ENCODE measurements at places on chromosomes 7 and 10.

DNA sequence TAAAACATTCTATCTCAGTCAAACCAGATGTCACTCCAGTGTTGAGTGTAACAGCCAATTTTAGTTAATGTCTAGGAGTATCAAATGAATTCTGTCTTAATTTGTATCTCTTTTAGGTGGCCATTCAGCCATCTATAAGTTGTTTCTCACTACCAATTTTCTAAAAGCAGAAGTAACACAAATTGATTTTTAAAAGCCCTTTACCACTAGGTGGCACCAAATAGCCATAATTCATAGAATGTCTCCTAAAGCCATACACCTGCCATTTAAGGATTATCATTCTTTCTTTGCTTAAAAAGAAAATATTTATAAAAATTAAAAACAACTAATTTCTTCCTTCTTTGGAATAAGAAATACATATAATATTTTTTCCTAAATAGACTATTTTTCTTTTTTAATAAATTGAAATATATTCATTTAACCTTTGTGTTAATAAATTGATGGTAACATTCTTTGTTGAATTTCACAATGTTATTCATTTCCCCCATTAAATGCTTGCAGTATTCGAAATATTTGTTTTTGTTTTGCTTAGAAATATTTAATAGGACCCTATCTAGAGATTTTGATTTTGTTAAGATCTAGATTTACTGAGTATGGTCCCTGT is 107.8 kb upstream of the PPP1R3A start:
- DNase-seq: no peak

DNA sequence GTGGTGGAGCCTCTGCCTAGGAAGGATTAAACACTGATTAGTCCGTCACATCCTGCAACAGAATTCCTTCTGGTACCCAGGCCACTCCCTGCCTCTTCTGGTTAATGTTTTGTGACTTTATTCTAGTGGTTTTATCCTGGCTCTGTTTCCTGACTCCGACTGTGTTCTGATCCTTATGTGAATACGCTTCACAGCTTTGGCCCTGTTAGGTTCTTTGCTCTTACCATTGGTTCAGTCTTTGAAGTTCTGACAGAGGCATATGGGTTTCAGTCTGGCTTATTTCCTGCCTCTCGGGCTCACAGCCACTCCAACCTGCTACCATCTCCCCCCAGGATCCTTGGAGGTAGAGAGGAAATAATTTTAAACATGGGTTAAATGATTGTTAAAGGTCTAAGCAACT is 23.2 kb upstream of the FGL2 start:
- no peak for DNase-seq

DNA sequence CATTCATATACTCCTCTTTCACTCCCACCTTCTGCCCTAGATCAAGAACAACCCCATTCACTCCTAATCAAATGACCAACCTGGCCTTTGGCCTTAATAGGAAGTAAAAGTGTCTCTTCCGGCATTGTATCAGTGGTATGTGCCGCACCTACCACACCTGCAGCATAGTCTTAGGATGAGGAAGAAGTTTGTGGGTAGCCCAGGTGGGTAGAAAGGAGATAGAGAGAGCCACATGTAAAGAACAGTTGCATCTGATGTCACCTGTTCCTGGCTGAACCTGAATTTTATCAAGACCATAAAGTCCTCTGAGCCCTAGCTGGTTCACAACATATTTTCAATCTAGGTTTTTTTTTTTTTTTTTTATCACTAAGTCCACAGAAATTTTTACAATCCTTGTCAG is 55.5 kb upstream of the PTPN12 start:
- no peak for DNase-seq

- no peak for DNase-seq
These were observed 619.6 kb downstream of the PARD3 start for GRCh38 chr10:34195364-34196057.

DNA sequence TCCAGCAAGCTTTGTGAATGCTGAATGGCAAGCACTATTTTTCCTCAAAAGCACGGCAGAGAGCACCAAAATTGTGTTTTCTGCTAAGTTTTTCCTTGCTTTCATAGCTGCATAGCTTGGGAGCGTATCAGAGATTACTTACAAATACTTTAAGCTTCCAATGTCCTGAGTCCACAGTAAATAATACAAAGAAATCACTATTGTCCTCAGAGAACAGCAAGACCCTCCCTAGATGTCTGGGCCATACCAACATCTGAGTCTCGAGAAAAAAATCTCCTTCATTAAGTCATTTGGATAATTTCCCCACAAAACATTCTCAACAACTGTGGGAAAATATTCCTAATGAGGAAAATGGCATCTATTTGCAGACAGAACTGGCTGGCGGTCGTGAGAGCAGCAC is 41.7 kb downstream of the SGMS1 start:
- DNase-seq: no peak

- DNase-seq: no peak
These were observed 2.5 kb downstream of the SCRN1 start for GRCh38 chr7:29987083-29987482.

- no peak for DNase-seq
These were observed 30.0 kb downstream of the STEAP4 start for GRCh38 chr7:88276605-88277153.

DNA sequence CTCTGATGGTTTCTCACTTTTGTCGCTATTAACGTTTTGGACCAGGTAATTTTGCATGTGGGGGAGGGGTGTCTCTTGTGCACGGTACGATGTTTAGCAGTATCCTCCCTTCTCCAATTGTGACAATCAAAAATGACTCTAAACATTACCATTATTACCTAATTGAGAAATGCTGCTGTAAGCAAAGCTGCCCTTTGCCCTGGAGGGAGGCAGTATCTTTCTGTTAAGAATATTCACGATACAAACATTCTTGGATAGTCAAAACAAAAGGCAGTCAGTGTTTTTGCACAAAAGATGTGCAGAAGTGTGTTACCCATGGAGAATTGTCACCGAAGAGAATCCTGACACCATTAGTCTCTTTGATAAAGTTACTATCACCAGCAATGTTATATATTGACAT is 9.6 kb downstream of the MALSU1 start:
- DNase-seq: no peak

DNA sequence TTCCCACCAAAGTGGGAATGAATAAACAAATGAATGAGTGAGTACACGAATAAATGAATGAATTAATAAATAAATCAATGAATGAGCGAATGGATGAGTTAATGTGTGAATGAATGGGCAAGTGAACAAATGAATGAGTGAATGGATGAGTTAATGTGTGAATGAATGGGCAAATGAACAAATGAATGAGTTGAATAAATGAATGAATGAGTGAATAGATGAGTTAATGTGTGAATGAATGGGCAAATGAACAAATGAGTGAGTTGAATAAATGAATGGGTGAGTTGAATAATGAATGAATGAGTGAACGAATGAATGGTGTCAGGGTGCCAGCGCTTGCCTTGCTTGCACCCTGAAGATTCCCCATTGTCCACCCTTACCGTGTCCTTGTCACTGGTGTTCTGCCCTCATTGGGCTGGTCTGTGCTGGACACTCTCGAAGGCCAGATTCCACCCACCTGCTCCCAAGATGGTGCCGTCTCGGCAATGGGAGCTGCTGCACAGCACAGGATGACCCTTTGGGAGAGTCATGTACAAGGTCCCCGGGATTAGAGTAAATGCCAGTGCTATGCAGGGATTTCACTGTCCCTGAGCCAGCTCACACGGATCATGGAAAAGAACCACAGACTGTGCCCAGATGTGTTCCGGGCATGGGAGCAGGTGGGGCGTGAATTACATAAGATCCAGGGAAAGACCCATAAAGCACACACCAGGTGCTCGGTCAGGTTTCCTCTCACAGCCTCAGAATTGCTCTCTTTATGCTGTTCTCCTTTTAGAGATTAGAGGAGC is 83.2 kb downstream of the CAMK1D start:
- no peak for DNase-seq

GRCh38 chr10:49177391-49178355 is 10.5 kb downstream of the TMEM273 start:
- peak; percentile 56 for DNase-seq

DNA sequence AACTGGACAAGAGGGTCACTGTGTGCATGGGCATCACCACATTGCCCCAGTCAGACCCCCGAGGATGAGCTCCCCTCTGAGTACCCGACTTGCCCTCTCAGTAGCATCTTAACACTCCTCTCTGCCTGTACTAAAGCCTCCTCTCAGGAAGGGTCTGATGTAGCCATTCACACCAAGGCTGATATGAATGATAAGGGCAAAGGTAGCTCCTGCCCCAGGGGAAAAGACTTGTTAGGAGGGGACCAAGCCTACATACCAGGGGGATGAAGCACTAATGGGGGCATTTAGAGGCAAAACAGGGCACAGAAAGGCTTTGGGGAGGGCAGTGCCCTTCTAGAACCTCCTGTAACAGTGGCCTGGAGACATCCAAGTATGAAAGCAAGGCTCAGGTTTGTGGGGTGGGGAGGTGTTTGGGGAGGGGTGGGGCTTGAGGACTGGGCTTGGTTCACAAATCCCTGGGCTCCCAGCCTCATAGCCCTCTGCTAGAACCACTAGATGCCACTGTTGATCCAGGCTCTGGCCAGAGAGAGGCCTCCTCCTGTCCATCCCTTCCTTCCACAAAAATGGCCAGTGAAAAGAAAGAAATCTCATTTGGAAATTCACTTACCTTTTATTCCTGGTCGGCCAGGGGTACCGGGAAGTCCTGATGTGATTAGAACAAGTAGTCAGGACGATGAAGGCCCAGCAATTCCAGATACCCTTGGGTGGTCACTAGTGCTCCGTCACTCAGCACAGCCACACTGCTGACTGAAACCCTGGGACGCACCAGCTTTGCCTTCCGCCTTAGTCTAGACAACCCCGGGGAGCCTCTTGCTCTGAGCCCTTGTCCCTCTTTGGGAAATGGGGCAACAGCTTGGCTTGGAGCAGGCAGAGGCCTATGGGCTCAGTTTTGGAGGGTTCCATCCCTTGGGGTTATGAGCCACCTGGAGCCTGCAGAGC is 40.3 kb downstream of the COL17A1 start:
- DNase-seq: no peak

All from activated T-cell treated with anti-CD3 and anti-CD28 coated beads for 24 hours (primary cell).